Stimulated activated CD8-positive, alpha-beta memory T cell treated with anti-CD3 and anti-CD28 coated beads, Interleukin-7, amount 100 ng/mL, for 1 hour (primary cell): ENCODE measurements at places on chromosomes 1 and 21.

DNA sequence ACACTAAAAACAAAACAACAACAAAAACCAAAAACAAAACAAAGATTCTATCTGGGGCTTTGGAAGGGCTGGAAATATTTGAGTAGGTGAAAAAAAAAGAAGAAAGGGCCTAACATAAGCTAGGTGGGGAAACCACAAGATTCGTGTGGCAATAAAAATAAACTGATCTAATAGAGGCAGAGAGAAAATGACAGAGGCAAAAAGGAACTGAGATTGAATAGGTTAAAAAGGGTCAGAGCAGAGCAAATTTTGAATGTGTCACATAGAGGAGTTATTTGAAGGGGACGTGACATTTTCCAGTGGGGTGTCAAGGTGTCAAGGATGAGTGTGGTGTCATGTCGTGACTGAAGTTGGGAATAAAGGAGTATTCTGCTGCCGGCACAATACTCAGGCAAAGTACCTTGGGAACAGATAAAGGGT lies 65.2 kb upstream of the RALGPS2 start:
- DNase-seq: no peak

- no peak for DNase-seq
These were observed 95.0 kb downstream of the SGIP1 start for GRCh38 chr1:66628926-66629325.

GRCh38 chr1:91133248-91133647 lies 111.4 kb upstream of the ZNF644 start:
- DNase-seq: no peak

DNA sequence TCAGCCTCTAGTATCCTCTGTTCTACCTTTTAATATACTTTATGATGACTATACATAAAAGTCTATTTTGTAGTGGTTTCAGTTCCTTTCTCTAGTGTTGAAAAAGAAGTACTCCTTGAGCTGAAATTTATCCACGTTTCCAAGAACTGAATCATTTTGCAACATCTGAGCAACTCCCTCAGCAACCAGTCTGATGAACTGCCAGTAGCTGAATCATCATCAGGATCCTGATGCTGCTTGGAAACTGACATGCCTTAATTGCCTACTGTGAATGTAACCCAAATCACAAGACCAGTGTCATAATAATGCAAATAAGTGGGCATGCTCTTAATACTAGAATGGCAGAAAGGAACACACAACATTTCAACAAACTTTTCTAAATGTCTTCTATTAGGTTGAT lies 103.3 kb downstream of the CYYR1 start:
- no peak for DNase-seq

GRCh38 chr1:224623743-224624333 lies 7.7 kb downstream of the CNIH3 start:
- peak; percentile 51 for DNase-seq
